ENCODE measurements at places on chromosomes 12 and 14.

DNA sequence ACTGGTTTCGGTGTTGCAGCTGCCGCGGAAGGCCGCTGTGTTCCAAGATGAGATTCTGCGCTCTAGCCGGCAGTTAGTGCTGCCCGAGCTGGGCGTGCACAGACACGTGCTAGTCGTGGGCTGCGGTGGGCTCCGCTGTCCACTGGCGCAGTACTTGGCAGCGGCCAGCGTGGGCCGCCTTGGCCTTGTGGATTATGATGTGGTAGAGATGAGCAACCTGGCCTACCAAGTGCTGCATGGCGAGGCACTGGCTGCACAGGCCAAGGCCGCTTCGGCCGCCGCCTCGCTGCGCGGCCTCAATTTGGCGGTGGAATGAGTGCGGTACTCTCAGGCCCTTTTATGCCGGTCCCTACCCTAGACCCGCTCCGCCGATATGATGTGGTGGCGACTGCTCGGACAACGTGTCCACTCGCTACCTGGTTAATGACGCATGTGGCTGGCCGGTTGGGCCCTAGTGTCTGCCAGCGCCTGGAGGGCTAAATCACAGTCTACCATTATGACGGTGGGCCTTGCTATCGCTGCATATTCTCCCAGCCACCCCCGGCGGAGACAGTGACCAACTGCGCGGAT, 102.2 kb downstream of the SNAPC1 start:
- DNase-seq = no peak
- no peaks in the 10 kb centered on the region for H3K36me3 ChIP-seq
- no peak overlapping the region for H3K4me3 ChIP-seq
- no peaks in the 10 kb centered on the region for H3K4me1 ChIP-seq
- H3K27ac ChIP-seq = no peak overlapping the region

DNA sequence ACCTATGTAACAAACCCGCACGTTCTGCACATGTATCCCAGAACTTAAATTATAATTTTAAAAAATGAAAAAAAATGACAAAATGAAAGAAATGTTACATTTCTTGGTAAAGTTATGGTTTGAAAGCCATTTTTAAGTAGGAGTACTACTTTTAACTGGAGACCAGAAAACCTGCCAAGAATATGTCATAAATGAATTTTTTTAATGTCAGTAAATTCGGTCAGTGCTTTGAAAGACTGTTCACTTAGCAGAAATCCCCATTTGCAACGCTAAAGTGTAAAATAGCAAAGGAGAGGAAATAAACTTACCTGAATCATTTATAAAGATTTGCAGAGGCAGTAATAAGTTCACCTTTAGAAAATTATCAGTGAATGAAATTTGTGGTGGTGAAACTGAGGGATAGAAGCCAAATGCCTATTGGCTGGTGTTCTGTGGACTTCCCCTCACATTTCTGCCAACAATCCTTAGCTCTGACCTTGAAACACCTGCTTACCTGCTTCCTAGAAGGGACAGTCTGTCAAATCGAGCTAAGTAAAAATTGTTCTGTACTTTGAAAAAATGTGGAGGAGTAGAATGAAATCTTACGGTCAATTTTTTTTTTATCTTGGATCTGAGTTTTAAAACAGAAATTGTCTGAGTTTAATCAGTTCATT, 714.2 kb downstream of the SLC6A15 start:
- no peak overlapping the region for H3K4me3 ChIP-seq
- no peak for DNase-seq
- no peaks in the 10 kb centered on the region for H3K4me1 ChIP-seq
- H3K27me3 ChIP-seq = no peaks in the 10 kb centered on the region
- H3K36me3 ChIP-seq = no peaks in the 10 kb centered on the region

DNA sequence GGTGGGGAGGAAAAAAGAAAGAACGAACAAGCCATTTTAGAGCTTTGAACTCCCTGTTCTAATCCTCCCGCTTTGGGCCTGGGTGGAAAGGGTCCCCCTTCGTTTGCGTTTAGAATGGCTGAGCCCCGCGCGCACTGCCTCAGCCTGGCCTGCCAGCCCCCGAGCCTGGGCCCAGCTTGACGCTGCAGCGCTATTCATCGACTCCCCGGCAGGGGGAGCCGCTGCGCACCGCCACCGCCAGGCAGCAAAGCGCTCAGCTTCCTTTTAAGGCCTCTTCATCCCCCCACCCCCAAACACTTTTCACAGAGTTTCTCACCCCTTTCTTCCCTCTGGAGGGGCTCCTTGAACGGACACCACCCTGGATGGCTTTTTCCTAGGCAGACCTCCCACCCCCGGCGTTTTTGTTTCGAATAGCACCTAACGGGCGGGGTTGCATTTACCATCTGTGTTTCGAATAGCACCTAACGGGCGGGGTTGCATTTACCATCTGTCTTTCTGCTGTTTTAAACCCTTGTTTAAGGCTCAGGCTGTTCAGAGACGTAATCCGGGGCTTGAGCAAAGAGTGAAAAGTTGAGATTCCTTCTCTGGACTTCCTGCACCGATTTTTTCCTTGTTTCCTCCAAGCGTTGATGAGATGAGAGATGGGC, 56.4 kb upstream of the PIWIL1 start:
- H3K4me3 ChIP-seq = peak overlapping the region; percentile 34
- no peaks in the 10 kb centered on the region for H3K36me3 ChIP-seq
- H3K27ac ChIP-seq = no peak overlapping the region

DNA sequence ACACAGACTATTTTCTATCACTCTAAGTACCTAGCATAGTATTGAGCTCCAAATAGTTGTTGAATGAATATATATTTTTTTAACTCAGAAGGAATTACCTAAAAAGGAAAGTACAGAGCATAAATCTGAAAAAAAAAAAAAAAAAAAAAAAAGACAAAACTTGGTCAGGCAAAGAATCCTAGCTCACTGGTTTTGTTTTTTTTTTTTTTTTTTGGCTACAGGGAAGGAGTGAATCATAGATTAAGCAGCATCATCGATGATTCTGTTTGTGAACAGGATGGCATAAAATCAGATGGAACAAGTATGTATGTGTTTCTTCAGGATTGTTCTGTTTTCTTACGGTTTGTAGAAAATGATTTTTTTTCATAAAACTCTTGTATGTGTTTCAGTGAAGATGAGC, 66.1 kb upstream of the BCAT1 start:
- DNase-seq = no peak
- H3K36me3 ChIP-seq = no peaks in the 10 kb centered on the region
- no peaks in the 10 kb centered on the region for H3K4me1 ChIP-seq
- H3K27me3 ChIP-seq = no peaks in the 10 kb centered on the region

GRCh38 chr12:64621257-64621942, 11.1 kb downstream of the RASSF3 start:
- H3K4me1 ChIP-seq = no peaks in the 10 kb centered on the region
- DNase-seq = no peak
- H3K36me3 ChIP-seq = no peaks in the 10 kb centered on the region
- no peak overlapping the region for H3K27ac ChIP-seq

DNA sequence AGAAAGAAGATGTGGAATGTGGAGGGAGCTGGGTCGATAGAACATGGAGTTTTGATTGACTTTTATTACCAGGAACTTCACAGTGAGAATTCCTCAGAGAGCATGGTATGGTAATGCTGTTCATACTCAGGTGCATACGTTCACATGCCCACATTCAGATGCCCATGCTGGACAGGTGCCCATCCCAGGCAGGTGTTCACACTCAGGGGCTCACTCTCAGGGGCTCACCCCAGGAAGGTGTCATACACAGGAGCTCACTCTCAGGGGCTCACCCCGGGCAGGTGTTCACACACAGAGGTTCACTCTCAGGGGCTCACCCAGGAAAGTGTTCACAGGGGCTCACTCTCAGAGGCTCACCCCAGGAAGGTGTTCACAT, 360.0 kb upstream of the SFSWAP start:
- H3K27me3 ChIP-seq = no peaks in the 10 kb centered on the region
- DNase-seq = no peak
- H3K4me3 ChIP-seq = no peak overlapping the region
- no peaks in the 10 kb centered on the region for H3K36me3 ChIP-seq
- no peak overlapping the region for H3K27ac ChIP-seq
